ENCODE measurements at places on chromosomes 11 and 22. TPM values are rescaled to one million over a fixed set of nuclear protein-coding genes. Genes with fewer than 3 reads are reported as not detected.

GRCh38 chr11:68659158-68659921, 25.0 kb upstream of the GAL start:
- no peak for DNase-seq
- H3K27me3 ChIP-seq, result no peaks in the 10 kb centered on the region
- no peak overlapping the region for H3K27ac ChIP-seq
- H3K36me3 ChIP-seq, result no peaks in the 10 kb centered on the region
- no peaks in the 10 kb centered on the region for H3K4me1 ChIP-seq

SLC22A8 gene
- not detected for total RNA-seq

GRCh38 chr11:125211948-125212340, 47.4 kb downstream of the PKNOX2 start:
- H3K4me3 ChIP-seq, result no peak overlapping the region
- no peaks in the 10 kb centered on the region for H3K4me1 ChIP-seq
- H3K27me3 ChIP-seq, result peaks cover 8% of the 10 kb centered on the region
- H3K27ac ChIP-seq, result no peak overlapping the region
- no peak for DNase-seq

- no peaks in the 10 kb centered on the region for H3K36me3 ChIP-seq
- no peak for DNase-seq
- no peak within 1 kb of the TSS for H3K27ac ChIP-seq
- H3K4me1 ChIP-seq, result no peaks in the 10 kb centered on the region
Measured at GRCh38 chr11:86800076-86800959, at the start of gene PRSS23. Gene PRSS23, plus strand, starts transcription at chr11:86800542. Its CDS starts 7,102 bp downstream, at chr11:86807644.

APOA5 gene
- 0.15 TPM for total RNA-seq

DNA sequence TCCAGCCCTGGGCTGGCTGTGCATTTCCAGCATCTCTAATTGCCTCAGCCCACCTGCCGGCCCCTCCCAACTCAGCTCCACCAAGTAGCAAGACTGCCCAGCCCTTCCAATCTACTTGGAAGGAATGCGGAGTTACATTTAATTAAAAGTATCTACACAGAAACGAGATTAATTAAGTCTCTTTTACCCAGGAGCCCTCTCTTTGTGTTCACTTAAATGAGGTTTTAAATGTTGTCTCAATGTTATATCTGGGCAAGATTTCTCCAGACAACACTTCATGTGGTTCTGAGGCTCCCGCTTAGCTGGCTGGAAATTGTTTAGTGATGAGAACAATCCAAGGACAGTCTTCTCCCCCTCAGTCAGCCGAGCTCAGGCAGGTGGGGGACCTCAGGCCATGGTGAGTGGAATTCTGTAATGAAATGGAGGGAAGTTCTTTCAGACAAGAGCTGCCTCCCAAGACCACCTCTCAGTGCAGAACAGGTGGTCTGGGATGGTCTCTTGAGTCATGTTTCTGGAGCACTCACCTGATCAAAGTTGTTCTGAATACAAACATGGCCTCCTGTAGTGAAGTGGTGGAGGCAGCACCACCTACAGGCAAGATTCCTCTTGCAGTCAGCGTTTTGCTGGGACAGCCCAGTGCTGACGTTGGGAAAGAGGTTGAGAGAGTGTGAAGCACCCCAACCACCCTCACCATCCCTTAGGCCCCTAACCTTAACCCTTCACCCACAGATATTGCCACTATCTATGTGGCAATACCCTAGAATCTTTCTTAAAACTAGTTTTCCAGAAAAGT, 371.6 kb downstream of the CADM1 start:
- no peaks in the 10 kb centered on the region for H3K36me3 ChIP-seq
- H3K4me1 ChIP-seq, result no peaks in the 10 kb centered on the region
- H3K27ac ChIP-seq, result no peak overlapping the region
- peaks cover 4% of the 10 kb centered on the region for H3K27me3 ChIP-seq
- DNase-seq, result no peak

SOX6 gene
- total RNA-seq, result 0.03 TPM

GRCh38 chr11:1969776-1970175, 22.6 kb downstream of the MRPL23 start:
- no peak overlapping the region for H3K4me3 ChIP-seq
- DNase-seq, result no peak
- no peak overlapping the region for H3K27ac ChIP-seq
- no peaks in the 10 kb centered on the region for H3K4me1 ChIP-seq
- H3K27me3 ChIP-seq, result no peaks in the 10 kb centered on the region

MS4A4E gene
- total RNA-seq, result 0.72 TPM

LARGE2 gene
- total RNA-seq, result 0.32 TPM

SCGB2A2 gene
- total RNA-seq, result not detected

DNA sequence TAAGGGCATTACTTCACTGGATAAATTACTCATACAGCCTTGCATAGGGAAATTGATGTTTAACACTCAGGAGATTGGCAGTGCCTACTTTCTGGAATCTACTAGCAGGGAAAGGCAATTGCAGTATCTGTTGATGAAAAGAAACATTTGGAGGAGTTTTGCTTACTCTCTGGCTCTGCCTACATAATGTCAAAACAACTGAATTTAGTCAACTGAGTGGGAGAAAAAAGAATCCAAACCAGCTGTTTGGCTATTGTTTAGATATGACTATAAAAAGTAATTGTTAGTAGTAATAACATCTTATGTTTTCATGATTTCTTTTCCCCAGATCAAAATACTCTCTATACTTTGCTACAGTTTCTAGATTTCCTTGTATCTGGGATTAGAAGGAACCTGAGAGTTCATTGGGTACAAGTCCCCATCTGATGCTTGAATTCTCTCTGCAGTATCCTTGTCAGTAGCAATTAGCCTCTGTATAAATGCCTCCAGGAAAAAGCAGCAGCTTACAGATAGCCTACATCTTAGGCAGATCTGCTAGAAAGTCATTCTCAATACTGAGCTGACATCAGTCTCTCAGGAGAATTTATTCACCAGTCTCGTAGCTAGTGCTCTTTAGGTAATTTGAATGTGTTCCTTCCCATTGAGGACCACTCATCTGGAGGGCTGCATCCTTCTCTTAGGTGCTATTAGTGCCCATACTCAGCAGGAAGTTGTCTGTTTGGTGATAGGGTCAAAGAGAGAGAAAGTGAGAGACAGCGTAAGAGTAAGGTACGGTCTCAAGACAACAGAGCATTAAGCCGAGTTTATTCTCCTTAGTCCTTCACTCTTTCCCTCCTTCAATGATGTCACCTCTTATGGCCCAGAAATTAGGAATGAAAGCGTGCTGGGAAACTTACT, 185.9 kb upstream of the CCDC90B start:
- no peaks in the 10 kb centered on the region for H3K36me3 ChIP-seq
- no peak overlapping the region for H3K27ac ChIP-seq
- DNase-seq, result no peak
- no peaks in the 10 kb centered on the region for H3K4me1 ChIP-seq
- no peak overlapping the region for H3K4me3 ChIP-seq

DNA sequence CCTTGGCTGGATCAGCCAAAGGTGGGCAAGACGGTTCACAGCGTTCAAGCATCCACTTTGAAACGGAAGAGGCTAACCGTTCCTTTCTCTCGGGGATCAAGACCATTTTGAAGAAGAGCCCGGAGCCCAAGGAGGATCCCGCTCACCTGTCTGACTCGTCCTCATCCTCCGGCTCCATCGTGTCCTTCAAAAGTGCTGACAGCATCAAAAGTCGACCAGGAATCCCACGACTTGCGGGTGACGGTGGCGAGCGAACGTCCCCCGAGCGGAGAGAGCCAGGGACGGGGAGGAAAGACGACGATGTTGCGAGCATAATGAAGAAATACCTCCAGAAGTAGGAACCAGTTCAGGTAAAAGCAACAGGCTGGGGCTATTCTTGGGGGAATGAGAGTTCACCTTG, 141.9 kb upstream of the SEZ6L start:
- H3K36me3 ChIP-seq, result no peaks in the 10 kb centered on the region
- H3K27me3 ChIP-seq, result no peaks in the 10 kb centered on the region
- DNase-seq, result no peak
- H3K4me1 ChIP-seq, result no peaks in the 10 kb centered on the region

GRCh38 chr11:101738452-101738851, 154.6 kb upstream of the TRPC6 start:
- H3K4me1 ChIP-seq, result no peaks in the 10 kb centered on the region
- no peaks in the 10 kb centered on the region for H3K36me3 ChIP-seq
- H3K27ac ChIP-seq, result no peak overlapping the region

GRCh38 chr22:44814266-44815098, 62.1 kb downstream of the ARHGAP8 start:
- no peak overlapping the region for H3K4me3 ChIP-seq
- DNase-seq, result no peak
- no peaks in the 10 kb centered on the region for H3K4me1 ChIP-seq
- H3K27ac ChIP-seq, result no peak overlapping the region
- no peaks in the 10 kb centered on the region for H3K27me3 ChIP-seq
- no peaks in the 10 kb centered on the region for H3K36me3 ChIP-seq

SPI1 gene
- 29.5 TPM for total RNA-seq

SLC22A25 gene
- not detected for total RNA-seq

- H3K27ac ChIP-seq, result no peak overlapping the region
- H3K27me3 ChIP-seq, result no peaks in the 10 kb centered on the region
- DNase-seq, result no peak
- no peaks in the 10 kb centered on the region for H3K4me1 ChIP-seq
- peaks cover 14% of the 10 kb centered on the region for H3K36me3 ChIP-seq
- H3K4me3 ChIP-seq, result no peak overlapping the region
Measured at GRCh38 chr22:42842658-42843370, 14.3 kb downstream of the ARFGAP3 start.

DNA sequence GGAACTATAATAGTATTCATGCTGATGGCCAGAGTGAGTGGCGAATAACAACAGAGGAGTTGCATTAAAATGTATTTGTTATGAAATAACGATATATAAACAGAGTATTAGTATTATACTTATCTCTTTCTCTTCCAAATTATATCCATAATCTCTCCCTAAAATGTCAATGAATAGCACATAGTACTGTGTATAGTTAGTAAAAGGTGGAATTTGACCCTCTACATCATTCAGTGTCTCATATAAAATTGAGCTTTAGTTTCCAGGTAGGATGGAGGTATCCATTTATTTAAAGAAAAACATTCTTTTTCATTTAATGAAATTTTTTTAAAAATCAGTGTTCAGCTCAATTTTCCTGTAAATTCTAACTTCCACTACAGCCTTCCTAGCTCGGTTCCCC, 34.4 kb upstream of the TECTA start:
- H3K36me3 ChIP-seq, result no peaks in the 10 kb centered on the region
- no peaks in the 10 kb centered on the region for H3K27me3 ChIP-seq
- no peak overlapping the region for H3K4me3 ChIP-seq
- H3K27ac ChIP-seq, result no peak overlapping the region
- DNase-seq, result no peak

DNA sequence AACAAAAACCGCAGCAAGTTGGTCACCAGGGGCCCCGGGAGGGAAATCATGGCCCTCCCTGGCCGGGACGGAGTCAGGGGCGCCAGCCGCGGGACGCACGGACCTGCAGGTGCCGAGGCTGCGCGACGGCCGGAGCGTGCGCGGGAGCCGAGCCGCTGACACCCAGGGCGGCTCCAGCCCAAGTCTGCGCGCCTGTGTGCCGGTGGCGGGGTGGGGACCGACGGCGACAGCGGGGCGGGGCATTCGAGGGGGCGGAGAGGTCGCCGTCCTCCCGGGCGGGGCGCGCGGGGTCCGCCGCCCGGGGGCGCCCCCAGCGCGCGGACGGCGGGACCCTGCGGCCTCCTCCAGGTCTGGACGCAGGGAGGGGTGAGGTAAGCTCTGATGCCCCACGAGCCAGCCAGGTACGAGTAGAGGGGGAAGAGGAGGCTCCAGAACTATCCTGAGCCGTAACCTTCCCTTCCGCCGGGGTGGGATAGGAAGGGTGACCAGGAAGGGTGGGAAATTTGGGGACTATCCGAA, at the start of gene ESAM:
ESAM (minus strand) TSS at position 186 of the 519 bp plus-strand sequence; CDS start at position 50, 136 bp downstream.
- peak within 1 kb of the TSS; percentile 82 for H3K27ac ChIP-seq
- H3K36me3 ChIP-seq, result no peaks in the 10 kb centered on the region
- H3K4me1 ChIP-seq, result peaks cover 18% of the 10 kb centered on the region
- H3K27me3 ChIP-seq, result no peaks in the 10 kb centered on the region
- DNase-seq, result no peak
- H3K4me3 ChIP-seq, result peak within 1 kb of the TSS; percentile 83

GRK3 gene
- total RNA-seq, result 25.2 TPM

- no peak overlapping the region for H3K4me3 ChIP-seq
- no peaks in the 10 kb centered on the region for H3K27me3 ChIP-seq
- DNase-seq, result no peak
- H3K4me1 ChIP-seq, result no peaks in the 10 kb centered on the region
Measured at GRCh38 chr11:122523846-122524805, 131.4 kb upstream of the UBASH3B start.

KCNQ1 gene
- 0.16 TPM for total RNA-seq

RPS6KA4 gene
- 32.6 TPM for total RNA-seq

DNA sequence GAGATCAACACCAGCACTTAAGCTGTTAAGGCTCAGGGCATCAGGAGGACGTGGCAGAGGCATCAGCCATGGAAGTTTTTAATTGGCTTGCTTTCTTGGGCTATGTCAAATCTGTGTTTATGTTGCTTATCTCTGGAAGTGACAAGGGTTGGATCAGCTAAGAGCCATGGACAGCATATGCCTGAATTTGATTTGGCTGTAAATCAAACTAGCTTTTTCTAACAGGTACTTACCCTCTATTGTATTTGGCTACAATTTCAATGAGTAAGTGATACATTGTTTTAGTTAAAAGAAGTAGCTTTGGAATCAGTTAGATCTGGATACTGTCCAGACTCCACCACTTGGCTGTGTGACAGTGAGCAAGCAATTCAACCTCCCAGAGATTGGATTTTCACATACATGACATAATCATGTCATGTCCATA, 936.6 kb downstream of the OPCML start:
- no peak overlapping the region for H3K4me3 ChIP-seq
- no peaks in the 10 kb centered on the region for H3K36me3 ChIP-seq
- H3K27ac ChIP-seq, result no peak overlapping the region
- no peaks in the 10 kb centered on the region for H3K4me1 ChIP-seq

HEPHL1 gene
- total RNA-seq, result not detected

GRCh38 chr11:112113539-112114457, 27.1 kb downstream of the SDHD start:
- no peak for DNase-seq
- no peaks in the 10 kb centered on the region for H3K27me3 ChIP-seq
- H3K4me3 ChIP-seq, result no peak overlapping the region
- no peak overlapping the region for H3K27ac ChIP-seq
- H3K36me3 ChIP-seq, result no peaks in the 10 kb centered on the region
- H3K4me1 ChIP-seq, result no peaks in the 10 kb centered on the region

DNA sequence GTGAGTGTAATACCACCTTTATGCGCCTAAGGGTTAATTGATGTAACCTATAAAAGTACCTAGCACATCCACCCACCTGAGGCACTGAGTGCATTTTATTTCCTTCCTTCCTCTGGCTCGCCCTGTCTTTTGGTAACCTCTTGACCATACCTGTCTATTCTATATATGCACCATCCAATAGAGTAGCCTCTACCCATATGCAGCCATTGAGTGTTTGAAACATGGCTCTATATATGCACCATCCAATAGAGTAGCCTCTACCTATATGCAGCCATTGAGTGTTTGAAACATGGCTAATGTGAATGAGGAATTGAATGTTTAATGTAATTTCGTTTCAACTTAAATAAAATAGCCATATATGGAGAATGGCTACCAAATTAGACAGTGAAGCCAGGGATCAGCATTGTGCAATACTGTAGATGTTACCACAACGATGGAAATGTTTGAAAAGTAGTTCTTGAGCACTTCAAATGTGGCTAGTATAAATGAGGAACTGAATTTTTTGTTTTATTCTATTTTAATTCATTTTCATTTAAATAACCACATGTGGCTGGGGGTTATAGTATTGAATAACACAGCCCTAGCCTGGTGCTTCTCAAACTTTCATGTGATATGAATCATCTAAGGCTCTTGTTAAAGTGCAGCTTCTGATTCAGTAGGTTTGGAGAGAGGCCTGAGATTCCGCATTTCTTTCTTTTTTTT, 33.8 kb downstream of the SLC35F2 start:
- H3K4me1 ChIP-seq, result peaks cover 16% of the 10 kb centered on the region
- no peak for DNase-seq
- no peak overlapping the region for H3K4me3 ChIP-seq
- no peaks in the 10 kb centered on the region for H3K36me3 ChIP-seq
- H3K27ac ChIP-seq, result peak overlapping the region; percentile 23
- no peaks in the 10 kb centered on the region for H3K27me3 ChIP-seq

Measured in GM12878 (cell line).